ENCODE measurements at places on chromosomes 7 and 10.
A peak's percentile ranks its signal among the peaks of the same experiment; 100 is the strongest.

GRCh38 chr10:132158823-132159222, 27.9 kb upstream of the DPYSL4 start:
- DNase-seq: no peak

- no peak for DNase-seq
These were observed 5.8 kb upstream of the PDCD4 start for GRCh38 chr10:110865809-110866482.

DNA sequence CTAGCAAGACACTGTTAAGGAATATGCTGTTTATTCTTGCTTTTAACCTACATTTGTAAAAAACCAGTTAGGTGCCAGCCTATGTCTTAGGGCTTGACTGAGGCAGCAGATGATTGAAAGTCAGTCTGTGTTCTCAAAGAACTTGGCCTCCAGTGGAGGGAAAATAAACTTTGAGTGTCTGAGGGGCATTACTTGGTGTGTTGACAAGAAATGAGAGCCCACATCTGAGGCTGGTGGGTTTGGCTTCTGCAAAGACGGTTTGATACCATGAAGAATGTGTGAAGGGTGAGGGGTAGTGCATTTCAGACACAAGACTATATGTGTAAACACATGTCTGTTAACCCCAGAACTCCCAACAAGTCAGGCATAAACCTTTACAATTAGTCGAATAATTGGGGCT, 28.5 kb downstream of the CCSER2 start:
- no peak for DNase-seq

GRCh38 chr7:84393786-84394185, 199.2 kb upstream of the SEMA3A start:
- DNase-seq: no peak

GRCh38 chr7:156445997-156446761, 194.4 kb upstream of the RNF32 start:
- DNase-seq: no peak

GRCh38 chr10:14751921-14752320, 22.8 kb downstream of the FAM107B start:
- no peak for DNase-seq

GRCh38 chr10:69092959-69093850, 5.3 kb downstream of the SRGN start:
- peak; percentile 39 for DNase-seq

DNA sequence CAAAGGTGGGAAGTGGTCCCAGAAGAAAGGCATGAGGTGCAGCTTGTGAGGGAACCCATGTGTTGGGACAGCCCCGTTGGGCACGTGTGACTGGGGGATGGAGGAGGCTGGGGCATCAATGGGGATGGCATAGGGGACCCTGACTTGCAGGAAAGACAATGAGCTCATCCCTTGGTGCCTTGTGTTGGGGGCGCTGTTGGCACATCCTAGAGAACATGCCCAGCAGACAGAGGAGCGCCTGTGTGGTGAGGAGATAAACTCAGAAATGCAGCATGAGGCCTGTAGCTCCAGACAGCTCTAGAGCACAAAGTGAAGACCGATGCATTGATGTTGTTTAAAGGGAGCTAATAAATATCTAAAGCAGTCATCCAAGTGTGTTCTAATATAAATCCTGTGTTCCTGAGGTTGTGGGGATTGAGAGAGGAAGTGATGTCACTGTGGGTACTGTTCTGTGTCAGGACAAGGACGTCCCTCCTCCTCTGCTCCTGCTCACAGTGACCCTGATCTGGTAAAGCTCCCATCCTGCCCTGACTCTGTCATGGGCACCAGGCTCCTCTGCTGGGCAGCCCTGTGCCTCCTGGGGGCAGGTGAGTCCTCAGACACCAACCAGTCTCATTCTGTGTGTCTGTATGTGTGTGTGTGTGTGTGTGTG, 126.1 kb upstream of the PRSS58 start:
- no peak for DNase-seq

DNA sequence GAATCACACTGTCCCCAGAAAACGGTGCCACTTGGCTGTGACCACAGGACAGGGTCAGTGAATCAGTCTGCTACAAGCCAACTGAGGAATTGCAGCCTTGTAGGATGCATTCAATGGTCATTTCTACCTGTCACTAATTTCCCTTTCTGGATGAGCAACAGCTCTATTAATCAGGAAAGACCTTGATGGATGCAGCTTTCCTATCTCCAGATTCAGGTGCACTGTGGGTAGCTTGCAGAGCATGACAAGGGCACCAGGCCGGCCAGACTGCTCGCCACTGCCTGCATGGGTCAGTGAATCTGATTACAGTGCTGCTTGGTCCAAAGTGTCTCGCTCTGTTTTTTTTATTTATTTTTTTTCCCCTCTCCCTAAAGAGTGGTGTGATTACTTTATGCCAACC, 506.8 kb upstream of the AUTS2 start:
- no peak for DNase-seq

GRCh38 chr7:18278316-18278715, 217.2 kb upstream of the HDAC9 start:
- no peak for DNase-seq

DNA sequence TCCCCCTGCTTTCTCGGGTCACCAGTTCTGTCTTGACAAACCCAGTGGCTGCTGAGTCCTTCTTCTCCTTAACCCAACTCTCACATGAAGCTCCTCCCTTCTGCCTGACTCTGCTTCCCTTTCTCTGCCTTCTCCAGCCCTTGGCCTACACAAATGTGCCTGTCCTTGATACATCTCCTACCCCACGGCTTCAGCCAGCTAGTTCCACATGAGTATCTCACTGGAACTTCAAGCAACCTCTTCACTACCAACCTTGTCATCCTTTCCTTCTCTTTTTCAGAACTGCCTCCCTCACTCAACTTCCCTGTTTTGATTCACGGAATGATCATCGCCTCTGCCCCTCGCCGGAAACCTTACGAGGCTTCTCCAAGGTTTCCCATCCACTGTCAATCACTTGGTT, 55.9 kb downstream of the PDIA4 start:
- no peak for DNase-seq

GRCh38 chr7:74482629-74483401, 29.1 kb downstream of the GTF2IRD1 start:
- no peak for DNase-seq

- no peak for DNase-seq
These were observed 301.3 kb downstream of the RNLS start for GRCh38 chr10:88281592-88282347.

- DNase-seq: no peak
These were observed 84.9 kb downstream of the C10orf105 start for GRCh38 chr10:71634531-71635164.

GRCh38 chr7:74290553-74290950, 1.3 kb downstream of the CLIP2 start:
- no peak for DNase-seq

- DNase-seq: no peak
These were observed 23.6 kb downstream of the AKR1B1 start for GRCh38 chr7:134435161-134435920.

- no peak for DNase-seq
These were observed 7.0 kb downstream of the EBF3 start for GRCh38 chr10:129956876-129957673.

GRCh38 chr7:105760551-105761447, 115.6 kb downstream of the ATXN7L1 start:
- DNase-seq: no peak

DNA sequence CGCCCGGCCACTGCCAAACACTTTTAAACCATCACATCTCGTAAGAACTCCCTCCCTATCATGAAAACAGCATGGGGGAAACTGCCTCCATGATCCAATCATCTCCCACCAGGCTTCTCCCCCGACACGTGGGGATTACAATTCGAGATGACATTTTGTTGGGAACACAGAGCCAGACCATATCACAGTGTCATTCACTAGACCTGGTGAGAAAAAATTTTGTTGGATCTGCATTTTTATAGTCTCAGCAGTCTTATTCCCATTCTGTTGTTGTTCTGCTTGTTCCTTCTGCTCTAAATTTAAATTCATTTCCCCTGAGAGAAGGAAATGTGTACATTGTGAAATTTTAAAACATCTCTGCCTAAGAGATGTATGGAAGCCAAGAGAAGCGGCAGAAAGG, 4.8 kb upstream of the MKLN1 start:
- DNase-seq: no peak

GRCh38 chr7:90625562-90625961, 29.4 kb downstream of the CDK14 start:
- DNase-seq: no peak

DNA sequence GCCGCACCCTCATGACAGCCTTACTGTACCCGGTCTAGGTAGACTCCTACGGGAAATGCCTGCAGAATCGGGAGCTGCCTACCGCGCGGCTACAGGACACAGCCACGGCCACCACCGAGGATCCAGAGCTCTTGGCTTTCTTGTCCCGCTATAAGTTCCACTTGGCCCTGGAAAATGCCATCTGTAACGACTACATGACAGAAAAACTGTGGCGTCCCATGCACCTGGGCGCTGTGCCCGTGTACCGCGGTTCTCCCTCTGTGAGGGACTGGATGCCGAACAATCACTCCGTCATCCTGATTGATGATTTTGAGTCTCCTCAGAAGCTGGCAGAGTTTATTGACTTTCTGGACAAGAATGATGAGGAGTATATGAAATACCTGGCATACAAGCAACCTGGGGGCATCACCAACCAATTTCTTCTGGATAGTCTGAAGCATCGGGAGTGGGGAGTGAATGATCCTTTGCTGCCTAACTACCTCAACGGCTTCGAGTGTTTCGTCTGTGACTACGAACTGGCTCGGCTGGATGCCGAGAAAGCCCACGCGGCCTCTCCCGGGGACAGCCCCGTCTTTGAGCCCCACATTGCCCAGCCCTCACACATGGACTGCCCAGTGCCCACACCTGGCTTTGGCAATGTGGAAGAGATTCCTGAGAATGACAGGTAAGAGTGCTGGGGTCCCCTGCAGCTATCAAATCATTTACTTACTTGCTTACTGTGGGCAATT, 8.5 kb upstream of the CHCHD1 start:
- DNase-seq: no peak

GRCh38 chr7:41313171-41313570, 389.7 kb downstream of the INHBA start:
- no peak for DNase-seq
